ENCODE measurements at places on chromosomes 5 and 9. TPM values are rescaled to one million over a fixed set of nuclear protein-coding genes. Genes with fewer than 3 reads are reported as not detected.

The SVEP1 gene
- total RNA-seq, result 0.05 TPM

The PRUNE2 gene
- 9.6 TPM for total RNA-seq

The TEX48 gene
- total RNA-seq, result not detected

The PCDHB9 gene
- 0.15 TPM for total RNA-seq

The PCDHA7 gene
- 0.05 TPM for total RNA-seq

The ANKRA2 gene
- total RNA-seq, result 11.8 TPM

The PCDHB13 gene
- total RNA-seq, result 3.0 TPM

The PNPLA7 gene
- 2.4 TPM for total RNA-seq

The DHX29 gene
- total RNA-seq, result 23.2 TPM

The EHMT1 gene
- 96.9 TPM for total RNA-seq

The CTXN3 gene
- total RNA-seq, result not detected

The C9orf153 gene
- not detected for total RNA-seq

The NOL8 gene
- total RNA-seq, result 28.4 TPM

The GARIN3 gene
- not detected for total RNA-seq

The NTNG2 gene
- 0.58 TPM for total RNA-seq

The GRM6 gene
- not detected for total RNA-seq

The AQP3 gene
- total RNA-seq, result 0.68 TPM

The FUT7 gene
- total RNA-seq, result not detected

The FAF2 gene
- 44.9 TPM for total RNA-seq

The PRDM9 gene
- total RNA-seq, result not detected
